Inflammatory macrophage treated with lipopolysaccharide for 4 hours (primary cell): ENCODE measurements at places on chromosomes 3 and 15.

DNA sequence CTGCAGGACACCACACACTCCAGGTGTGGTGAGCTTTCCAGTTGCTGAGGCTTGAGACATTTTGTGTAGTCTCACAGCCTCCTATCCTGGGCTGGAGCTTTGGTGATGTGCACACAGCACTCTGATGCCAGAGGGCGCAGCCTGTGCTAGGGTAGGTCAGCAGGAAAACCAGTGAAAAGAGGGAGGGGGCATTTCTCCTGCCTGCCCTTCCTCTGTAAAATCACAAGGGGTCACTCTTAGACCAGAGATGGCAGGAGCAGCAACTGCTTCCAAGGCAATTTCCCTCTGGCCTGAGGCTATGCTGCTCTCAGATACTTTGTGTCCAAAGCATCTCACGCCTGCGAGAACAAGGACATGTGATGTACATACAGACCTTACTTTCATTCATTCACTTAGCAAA is 16.5 kb upstream of the MUSTN1 start:
- no peak for DNase-seq

- DNase-seq, result peak; percentile 44
Observed at GRCh38 chr3:37852097-37852496, 9.6 kb upstream of the CTDSPL start.

- no peak for DNase-seq
Observed at GRCh38 chr3:99626417-99626788, 12.0 kb upstream of the COL8A1 start.

GRCh38 chr15:85456798-85457197 is 76.4 kb downstream of the AKAP13 start:
- no peak for DNase-seq
